ENCODE measurements at places on chromosomes 11 and 22.

GRCh38 chr22:42286205-42286604 lies 15.8 kb upstream of the TCF20 start:
- DNase-seq: no peak

DNA sequence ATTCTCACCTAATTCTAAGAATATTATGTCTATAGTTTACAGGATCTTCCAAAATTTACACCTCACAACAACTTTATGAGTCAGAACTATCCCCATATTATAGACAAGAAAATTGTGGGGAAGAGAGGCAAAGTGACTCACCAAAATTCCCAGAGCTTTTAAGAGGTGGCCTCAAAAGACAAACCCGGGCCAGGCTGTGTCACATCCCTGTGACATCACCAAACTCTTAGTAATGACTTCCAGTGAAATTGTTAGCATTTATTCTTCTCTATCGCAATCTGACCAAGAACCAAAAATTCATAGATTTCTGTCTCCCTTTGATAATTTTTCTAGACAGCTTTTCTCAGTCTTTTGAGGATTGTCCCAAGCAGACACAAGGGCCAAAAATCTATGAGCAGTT lies 134.3 kb downstream of the SNX19 start:
- DNase-seq: no peak

DNA sequence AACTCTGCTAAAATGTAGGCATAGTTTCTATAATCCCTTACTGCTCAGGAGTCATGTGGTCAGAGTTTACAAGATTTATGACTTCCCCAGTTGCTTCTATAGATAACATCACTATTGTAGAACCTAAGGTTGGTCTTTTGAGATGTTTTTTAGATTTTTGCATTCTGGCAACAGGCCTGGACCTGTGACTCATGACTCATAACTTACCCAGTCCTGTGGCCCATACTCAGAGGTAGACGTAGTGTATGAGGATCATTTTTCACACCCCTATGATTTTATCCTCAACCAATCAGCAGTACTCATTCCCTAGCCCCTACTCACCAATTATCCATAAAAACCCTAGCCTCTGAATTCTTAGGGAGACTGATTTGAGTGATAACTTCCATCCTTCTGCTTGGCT lies 384.4 kb upstream of the DDI1 start:
- no peak for DNase-seq

DNA sequence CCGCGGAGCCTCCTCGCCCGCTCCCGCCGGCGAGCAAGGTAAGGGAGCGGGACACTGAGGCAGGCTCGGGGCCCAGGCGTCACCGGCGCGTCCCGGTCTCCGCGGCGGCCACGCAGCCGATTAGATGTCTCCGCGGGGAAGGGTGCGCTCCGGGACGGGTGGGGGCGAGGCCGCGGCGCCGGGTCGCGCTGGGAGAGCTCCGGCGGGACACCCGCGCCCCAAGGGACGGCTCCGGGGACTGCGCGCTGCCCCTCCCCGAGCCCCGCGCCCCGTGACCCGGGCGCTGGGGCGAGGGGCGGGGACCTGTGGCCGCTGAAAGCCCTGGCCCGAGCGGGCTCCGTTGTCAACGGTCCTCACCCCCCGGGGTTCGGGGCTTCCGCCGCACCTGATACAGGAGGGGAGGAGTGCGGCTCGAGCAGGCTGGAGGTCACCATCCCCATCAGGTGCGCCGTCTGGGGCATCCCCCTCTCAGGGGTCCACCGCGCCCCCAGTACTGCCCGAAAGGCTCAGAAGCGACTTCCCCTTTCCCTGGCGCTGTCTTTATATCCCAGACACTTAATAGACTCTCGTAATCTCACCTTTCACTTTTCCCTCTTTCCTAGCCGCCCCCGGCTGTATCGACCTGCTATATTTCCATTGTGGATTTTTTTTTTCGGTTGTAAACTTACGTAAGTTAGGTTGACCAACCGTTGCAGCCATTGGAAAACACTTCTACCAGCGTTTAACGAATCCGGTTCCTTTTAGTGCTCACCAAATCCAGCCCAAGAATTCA lies 573 bp downstream of the PPFIA1 start:
- DNase-seq: peak; percentile 16

DNA sequence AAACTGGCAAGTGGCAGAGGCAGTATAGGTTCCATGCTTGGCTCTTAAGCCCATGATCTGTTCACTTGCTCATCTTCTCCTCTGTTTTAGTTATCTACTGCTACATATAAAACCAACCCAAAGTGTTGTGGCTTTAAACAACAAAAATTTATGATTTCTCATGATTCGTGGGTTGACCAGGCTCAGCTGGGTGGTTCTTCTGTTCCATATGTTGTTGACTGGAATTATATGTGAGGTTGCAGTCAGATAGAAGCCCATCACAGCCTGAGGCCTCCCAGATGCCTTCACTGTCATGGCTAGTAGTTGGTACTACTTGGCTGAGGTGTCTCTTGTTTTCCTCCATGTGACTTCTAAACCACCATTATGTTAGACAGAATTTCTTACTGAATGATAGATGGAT lies 632.6 kb downstream of the NELL1 start:
- no peak for DNase-seq

Data from activated T-cell treated with anti-CD3 and anti-CD28 coated beads for 4 hours (primary cell).